ENCODE measurements at places on chromosomes 6 and 20.

DNA sequence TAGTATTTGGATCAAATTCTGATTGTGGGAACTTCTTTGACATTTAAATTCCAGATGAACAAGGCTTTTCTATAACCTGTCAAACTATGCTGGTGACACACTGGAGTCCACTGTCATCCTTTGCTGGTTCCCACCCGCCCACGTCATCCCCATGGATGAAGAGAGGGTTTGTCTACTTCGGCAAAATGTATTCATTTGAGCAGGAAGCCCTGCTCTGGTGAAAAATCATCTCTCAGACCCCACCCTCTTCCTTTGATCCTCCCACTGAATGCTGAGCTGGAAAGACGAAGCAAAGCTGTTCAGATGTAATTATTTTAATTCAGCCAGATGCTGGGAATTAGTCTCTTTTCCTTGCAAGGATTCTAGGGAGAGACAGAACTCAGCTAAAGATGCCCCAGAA lies 50.5 kb downstream of the CPNE5 start:
- DNase-seq: no peak

DNA sequence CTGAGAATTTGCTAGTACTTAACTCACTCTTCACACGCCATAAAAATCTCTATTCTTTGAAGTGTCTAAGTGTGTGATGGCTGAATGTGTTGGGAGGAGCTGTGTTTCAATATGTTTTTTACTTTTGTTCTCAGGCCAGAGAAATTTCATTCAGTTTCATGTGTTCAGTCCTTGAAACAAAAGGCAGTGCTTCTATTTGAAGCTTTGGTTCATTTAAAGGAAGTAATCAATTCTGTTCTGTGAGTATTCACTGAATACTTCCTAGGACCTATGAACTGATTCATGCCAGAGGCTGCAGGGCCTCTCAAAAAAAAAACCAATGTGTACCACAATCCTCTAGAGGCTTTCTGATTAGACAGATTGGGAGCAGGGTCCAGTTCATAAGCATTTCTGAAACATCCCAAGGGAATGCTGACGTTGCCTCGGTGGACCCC lies 12.4 kb upstream of the F13A1 start:
- no peak for DNase-seq

GRCh38 chr6:35190306-35190705 lies 23.4 kb upstream of the SCUBE3 start:
- DNase-seq: no peak

DNA sequence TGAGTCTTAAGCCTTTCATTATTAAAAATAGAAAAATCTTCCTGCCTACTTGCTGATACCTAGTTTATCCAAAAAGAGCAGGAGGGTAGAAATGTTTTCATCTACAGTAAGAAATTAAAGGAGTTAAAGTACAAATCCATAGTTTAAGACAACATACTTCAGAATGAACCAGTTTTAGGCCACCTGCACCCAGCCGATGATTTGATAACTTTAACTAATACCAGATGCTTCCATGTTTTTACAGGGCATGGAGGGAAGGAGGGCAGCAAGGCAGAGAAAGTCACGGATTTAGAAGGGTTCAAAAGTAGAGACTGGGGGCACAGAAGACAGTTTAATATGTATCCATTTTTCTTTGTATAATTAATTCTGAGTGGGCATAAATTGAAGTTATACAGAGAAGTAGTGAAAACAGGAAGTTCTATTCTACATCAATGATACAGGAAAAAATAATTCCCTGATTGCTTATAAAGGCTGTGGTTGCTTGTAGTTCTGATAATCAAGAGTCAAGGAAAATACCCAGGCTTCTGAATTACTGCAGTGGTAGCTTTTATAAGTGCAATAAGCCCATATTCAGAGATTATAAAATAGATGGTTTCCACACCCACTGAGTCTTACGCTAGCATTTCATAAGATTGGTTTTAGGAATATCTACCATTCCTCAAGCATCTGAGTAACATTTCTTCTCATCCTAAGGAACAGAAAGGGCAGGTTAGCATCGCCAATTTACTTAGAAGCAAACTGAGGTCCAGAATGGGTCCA lies 72.0 kb downstream of the GMDS start:
- peak; percentile 38 for DNase-seq

- DNase-seq: no peak
These were observed 53.0 kb upstream of the ADGRF5 start for GRCh38 chr6:46974786-46975185.

GRCh38 chr20:56730003-56730402 lies 100.9 kb downstream of the TFAP2C start:
- no peak for DNase-seq

- DNase-seq: no peak
These were observed 49.7 kb upstream of the FRMD1 start for GRCh38 chr6:168128631-168129291.

Measured in common myeloid progenitor, CD34-positive (primary cell).